ENCODE measurements at places on chromosomes 11 and 22.

- DNase-seq, result no peak
Measured at GRCh38 chr11:110715541-110715940, 3.3 kb upstream of the ARHGAP20 start.

GRCh38 chr11:43130616-43131015, 181.2 kb upstream of the API5 start:
- DNase-seq, result no peak

GRCh38 chr11:125211948-125212340, 47.4 kb downstream of the PKNOX2 start:
- DNase-seq, result no peak

DNA sequence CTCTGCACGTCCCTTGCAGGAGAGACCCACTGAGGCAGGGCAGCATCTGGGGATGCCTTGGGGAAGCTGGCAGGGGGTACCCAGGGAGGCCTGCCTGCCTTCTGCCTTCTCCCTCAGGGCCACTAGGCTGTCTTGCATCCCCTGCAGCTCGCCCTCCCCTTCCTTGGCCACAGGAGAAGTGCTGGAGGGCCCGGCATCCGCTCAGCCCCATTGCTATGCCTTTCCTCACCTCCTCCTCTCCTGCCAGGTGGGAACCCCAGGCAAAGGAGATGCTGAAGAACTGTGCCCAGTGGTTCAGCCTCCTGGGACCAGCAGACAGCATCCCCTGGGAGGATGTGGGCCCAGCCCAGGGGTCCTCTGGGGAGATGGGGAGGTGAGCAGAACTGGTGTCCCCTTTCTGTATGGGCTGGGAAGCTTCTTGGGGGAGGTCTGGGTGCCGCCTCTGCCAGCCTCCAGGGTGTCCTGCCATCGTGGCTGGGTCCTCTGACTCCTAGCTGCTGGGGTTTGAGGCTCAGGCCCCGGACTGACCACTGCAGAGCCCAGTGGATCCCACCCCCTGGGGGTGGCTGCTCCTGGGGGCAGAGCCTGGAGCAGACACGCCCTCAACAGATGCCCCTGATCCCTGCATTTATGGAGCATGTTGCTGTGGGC, 20.6 kb downstream of the MRGPRG start:
- DNase-seq, result no peak

GRCh38 chr11:103110391-103110790, 1.2 kb downstream of the DYNC2H1 start:
- DNase-seq, result no peak

GRCh38 chr22:49473286-49473685, 354.4 kb downstream of the BRD1 start:
- no peak for DNase-seq

DNA sequence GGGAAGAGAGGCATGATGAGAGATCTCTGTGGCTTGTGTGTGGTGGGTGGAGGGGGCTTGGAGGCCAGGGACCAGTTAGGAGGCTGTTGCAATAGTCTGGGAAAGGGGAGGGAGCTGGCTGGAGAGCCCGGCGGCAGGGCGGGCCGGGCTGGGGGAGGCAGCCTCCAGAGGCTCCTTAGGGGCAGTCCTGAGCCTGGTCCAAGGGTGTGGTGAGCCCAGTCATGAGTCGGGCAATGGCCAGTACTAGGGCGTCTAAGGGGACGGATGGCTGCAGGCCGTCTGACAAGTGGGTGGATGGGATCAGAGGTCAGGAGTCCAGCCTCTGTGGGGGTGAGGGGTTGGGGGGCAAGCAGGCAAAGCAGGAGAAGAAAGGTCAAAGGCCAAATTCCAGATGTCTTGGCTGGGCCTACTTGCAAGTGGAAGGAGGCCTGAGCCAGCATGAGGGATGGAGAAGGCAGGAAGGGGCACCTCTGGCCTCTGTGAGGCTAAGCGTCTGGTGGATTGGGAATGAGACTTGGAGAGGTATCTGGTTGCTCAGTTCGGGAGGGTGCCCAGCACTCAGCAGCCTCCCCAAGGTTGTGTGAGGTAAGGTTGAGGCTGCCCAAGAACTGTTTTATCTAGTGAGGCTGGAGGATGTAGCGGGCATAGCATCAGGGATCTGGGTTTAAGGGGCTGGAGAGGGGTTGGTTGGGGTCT, 6.0 kb upstream of the CD248 start:
- no peak for DNase-seq

- no peak for DNase-seq
Measured at GRCh38 chr11:33859306-33859705, 32.6 kb downstream of the LMO2 start.

- DNase-seq, result no peak
Measured at GRCh38 chr11:125226706-125227105, 62.2 kb downstream of the PKNOX2 start.

Measured in activated CD4-positive, alpha-beta T cell treated with anti-CD3 and anti-CD28 coated beads for 1 hour (primary cell).